ENCODE measurements at places on chromosomes 12 and 14.

DNA sequence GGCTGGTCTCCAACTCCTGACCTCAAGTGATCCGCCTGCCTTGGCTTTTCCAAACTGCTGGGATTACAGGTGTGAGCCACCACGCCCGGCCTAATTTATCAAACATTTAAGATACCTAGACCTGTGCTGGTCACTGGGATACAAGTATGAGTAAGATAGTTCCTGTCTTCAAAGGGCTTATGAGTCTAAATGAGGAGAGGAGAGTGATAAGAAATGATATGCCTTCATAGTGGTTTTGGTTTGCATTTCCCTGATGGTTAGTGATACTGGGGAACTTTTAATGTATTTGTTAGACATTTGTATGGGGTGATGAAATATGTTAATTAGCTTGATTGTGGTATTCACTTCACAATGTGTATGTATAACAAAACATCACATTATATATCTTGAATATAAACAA is 21.2 kb downstream of the TMED10 start:
- DNase-seq: no peak

DNA sequence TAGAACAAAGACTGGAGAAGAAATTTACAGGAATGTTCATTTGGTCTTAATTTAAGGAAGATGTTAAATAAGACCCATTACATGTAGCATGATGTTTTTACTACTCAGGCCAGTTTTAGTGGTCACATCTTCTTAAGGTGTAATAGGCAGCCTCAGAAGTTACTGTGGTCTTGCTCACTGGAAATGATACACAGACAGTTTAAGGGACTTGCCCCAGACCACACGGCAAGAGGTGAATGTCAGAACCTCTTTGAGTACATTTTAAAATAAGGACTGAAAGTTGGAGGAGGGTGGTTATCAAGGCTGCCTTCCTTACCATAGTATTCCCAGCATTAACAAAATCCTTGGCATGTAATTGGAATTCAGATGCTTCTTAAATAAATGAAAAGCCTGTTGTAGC is 37.9 kb downstream of the LRRK2 start:
- no peak for DNase-seq

DNA sequence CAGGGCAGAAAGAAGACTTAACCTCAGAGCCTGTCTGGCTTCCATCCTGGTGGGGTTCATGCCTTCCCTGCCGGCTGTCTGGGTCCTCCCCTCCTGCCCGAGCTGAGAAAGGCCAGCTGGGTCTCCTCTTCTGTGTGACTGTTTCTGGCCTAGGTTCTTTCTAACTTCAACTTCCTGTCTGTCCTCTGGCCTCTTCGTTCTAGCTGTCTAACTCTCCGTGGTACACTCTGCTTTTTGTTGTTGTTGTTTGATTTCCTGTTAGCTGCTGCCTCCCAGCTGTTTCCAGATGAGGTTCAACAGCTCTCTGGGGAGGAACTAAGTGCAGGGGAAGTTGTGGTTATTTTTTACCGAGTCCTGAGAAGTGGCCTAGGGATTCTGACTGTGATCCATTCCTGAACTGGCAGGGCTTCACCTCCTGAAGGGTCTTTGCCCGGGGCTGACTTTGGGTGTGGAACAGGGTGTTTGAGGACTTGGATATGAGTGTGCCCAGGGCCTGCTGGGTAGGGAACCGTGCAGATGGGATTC is 3.2 kb downstream of the MLXIP start:
- peak; percentile 52 for DNase-seq

DNA sequence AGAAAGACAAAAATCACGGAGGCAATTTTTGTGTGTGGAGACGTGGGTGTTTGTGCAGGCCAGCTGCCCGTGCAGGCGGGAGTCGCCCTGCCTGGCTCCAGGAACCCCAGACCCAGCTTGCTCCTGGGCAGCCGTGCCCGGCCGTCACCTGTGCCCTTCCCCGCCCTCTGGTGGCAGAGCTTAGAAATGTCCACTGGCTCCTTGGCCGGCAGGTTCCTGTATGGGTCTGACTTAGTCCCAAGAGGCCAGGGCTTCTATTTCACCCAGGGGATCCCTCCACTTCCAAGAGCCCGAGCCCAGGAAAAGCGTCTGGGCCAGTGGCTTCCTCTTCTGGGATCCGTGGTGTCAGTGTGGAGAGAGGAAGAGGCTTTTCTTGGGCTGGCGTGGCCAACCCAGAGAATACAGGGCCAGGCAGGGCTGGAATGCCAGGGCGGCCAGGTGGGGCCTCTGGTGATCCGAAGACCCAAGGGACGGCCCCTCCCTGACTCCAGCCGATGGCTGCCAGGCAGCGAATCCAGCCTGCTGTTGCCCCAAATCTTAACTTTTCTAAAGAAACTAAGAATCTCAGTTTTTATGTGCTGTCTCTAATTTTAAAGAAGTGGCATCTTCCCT is 120.9 kb downstream of the TMEM132C start:
- DNase-seq: peak; percentile 2

GRCh38 chr12:85018098-85018497 is 18.0 kb downstream of the TSPAN19 start:
- DNase-seq: no peak

DNA sequence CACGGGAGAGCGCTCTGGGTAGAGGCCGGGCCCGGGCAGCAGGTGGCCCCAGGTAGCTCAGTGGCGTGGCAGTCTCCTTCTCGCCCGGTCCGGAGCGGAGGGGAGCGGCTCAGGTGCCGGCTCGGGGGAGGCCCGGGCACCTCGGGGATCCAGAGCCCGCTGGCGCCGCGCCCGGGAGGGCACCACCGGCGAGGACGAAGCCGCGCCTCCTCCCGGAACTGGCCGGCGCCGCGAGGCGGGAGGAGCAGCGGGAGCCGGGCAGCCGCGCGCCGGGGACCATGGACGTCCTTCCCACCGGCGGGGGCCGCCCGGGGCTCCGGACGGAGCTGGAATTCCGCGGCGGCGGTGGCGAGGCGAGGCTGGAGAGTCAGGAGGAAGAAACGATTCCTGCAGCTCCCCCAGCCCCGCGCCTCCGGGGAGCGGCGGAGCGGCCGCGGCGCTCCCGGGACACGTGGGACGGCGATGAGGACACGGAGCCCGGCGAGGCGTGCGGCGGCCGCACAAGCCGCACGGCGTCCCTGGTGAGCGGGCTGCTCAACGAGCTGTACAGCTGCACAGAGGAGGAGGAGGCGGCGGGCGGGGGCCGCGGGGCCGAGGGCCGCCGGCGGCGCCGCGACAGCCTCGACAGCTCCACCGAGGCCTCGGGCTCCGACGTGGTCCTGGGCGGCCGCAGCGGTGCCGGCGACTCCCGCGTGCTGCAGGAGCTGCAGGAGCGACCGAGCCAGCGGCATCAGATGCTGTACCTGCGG is 21.5 kb upstream of the GNS start:
- DNase-seq: no peak

DNA sequence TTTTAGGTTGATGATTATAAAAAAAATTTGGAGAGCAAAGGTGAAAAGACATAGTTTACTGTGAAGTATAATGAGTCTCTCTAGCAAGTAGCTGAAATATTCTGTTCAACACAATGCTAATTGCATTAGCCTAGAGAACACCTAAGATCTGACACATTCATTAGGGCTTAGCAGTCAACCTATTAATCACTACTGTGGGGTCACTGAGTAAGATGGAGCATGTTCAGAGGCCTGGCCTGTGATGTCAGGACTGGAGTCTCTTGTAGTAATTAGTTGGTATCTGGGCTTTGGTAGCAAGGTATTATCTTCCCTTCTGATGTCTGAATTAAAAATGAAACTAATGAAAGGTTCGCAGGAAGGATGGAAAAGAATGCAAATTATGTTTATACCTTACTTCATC is 112.7 kb downstream of the SLC16A7 start:
- DNase-seq: no peak
